ENCODE measurements at places on chromosomes 6 and 20.

- no peak for DNase-seq
Measured at GRCh38 chr6:24780206-24780605, 5.5 kb downstream of the GMNN start.

DNA sequence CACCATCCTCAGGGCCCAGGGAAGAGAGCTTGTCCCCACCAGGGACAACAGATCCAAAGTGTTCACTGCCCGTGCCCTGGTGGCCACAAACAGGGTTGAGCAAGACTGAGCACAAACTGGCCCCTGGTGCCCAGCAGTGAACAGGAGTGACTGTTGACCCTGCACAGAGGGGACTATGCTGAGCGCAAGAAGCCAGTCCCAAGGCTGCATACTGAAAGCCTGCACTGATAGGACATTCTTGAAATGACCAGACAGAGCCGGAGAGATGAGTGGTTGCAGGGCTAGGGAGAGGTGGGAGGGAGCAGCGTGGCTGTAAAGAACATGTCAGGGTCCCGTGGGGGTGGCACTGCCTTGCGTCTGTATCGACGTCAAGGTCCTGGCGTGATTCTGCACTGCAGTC lies 2.9 kb upstream of the FNDC11 start:
- DNase-seq = no peak

DNA sequence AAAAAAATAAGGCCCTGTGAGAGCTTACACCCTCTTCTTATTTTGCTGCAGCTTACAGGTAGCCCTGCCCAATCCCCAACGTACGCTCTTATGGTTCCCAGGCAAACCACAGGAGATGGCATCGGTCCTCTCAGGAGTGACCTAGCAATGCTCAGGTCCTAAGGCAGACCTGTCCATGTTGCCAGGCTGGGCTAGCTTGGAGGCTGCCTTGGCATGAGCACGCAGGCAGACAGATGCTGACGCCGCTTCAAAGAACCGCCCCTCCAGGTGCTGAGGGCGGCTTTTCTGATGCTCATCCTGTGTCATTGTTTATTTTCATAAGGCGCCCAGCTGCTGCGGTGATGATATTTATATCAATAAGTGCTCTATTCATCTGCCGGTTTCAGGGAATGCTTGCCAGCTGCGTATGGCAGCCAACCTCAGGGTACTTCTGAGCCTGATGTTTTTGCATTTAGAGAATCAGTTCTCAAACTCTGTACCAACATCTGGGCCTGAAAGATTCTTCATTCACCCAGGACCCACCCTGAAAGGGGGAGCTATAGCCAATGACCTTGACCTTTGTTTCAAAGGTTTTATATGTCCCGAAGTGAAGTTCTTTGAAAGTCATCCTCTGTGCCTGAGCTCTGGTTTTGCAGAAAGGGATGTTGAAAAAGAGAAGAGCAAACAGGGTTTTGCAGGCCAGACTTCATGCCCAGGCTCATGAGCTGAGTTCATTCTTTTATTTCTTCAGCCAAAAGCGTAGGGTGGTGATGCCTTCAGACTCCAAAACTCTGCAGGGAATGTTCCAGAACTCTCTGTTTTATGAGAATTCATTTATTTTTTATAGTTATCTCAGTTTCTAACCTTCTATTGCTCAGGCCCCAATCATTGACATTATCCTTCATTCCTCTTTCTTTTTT lies 475.6 kb upstream of the CHD6 start:
- DNase-seq = no peak

DNA sequence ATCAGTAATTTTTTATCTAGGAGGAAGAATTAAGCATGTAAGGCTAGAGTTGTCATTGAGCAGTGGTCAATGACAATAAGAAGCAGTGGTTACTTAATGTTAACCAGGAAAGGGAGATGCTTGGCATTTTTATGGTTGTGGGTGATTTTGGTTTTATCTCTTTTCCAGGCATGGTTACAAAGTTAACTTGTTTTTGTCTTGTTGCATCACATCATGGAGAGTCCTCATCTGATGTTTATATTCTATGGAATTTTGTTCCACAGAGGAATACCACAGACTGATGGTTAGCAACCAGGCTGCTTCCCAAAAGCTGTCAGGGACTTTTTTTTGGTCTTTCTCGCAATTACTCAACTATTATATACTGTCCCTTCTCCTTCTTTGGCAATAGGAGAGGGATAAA lies 32.7 kb downstream of the OPRM1 start:
- no peak for DNase-seq

GRCh38 chr20:51565298-51566144 lies 23.0 kb upstream of the NFATC2 start:
- no peak for DNase-seq

GRCh38 chr20:25549172-25549773 lies 36.1 kb downstream of the NINL start:
- DNase-seq = no peak

All from activated T-cell treated with anti-CD3 and anti-CD28 coated beads, Interleukin-2, amount 50 U/mL, for 4 hours (primary cell).